ENCODE measurements at places on chromosomes 5 and 9.

- no peak for DNase-seq
Measured at GRCh38 chr5:88673253-88674105, 209.5 kb downstream of the MEF2C start.

DNA sequence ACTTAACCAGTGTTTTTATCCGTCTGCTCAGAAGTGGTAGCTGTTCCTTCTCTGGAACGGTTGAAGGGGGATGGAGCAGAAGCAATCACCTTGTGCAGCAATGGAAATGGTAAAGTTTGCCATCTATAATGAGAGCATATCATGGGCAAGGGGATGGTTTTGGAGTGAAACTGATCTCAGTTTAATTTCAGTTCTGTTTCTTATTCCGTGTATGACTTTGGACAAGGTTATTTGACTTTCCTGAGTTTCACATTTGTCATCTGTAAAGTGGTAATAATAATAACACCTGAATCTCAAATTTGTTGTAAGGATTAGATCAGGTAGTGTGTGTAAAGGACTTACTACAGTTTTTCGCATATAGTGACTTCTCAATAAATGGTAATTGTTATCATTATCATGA is 106.1 kb downstream of the PCSK1 start:
- DNase-seq = no peak

GRCh38 chr5:360257-361027 is 38.9 kb downstream of the AHRR start:
- no peak for DNase-seq

DNA sequence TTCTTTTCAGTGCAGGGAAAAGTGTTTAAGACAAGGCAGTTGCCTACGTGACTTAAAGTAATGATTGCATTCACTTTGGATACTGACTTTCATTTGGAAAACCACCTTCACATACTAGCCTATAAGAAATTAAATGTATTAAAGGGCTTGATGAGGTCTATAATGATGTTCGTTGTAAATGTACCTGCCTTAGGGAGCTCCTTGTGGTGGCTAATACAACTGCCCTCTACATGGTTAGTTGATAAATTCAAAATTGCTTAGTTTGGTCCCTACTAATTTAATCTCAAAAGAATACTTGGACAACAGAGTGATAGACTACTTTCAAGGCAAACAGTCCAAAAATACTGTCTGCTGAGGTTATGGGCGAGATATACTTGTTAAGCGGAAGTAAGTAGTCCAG is 3.8 kb downstream of the VLDLR start:
- no peak for DNase-seq

- no peak for DNase-seq
Measured at GRCh38 chr9:81669041-81669651, 20.2 kb downstream of the TLE1 start.

DNA sequence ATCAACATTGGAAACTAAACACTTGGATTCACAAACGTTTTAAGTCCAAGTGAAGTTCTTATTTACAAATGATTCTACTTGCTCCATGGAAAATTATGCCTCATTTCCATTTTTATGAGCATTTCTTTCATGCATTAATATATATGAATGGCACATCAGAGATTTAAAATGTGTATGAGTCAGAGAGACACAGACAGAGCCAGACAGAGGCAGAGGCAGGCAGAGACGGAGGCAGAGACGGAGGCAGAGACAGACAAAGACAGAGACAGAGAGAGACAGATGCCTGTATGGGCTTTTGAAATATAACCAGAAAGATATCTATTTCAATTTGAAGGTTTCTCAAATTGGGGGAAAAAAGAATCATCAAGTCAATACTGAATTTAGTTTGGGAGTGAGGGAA is 649.0 kb downstream of the PTPRD start:
- DNase-seq = no peak

- DNase-seq = no peak
Measured at GRCh38 chr5:133110709-133111108, 58.9 kb downstream of the HSPA4 start.

DNA sequence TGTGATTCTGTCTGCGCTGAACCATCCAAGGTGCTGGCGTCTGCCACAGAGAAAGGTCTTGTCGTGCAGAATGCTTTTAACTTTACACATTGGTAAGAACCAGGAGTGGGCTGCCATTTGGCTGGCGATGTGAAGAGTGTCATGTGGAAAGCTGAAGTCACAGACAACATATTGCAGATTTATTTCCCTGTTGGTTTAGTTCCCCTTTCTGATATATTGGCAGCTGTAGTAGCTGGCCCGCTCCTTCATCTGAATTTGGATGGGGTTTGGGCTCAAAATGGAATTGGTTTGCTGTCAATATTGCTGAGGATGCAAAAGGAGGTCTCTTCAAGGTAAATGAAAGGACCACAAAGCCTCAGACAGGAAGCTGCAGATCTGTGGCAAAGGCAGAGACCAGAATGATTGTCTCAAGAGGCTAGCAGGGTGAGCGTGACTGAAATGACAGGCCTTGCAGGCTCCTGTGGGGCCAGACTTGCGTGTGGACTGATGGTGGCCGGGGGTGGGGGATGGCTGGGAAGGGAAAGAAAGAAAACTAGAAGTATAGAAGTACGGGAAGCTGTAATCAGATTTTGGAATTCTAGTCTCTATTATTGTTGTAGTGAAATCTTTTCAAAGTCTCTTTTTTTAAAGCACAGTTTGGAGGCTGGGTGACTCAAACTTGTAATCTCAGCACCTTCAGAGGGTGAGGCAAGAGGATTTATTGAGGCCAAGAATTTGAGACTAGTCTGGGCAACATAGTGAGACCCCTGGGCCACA is 25.1 kb upstream of the CD180 start:
- DNase-seq = no peak

GRCh38 chr5:172418862-172419814 is 35.2 kb downstream of the SH3PXD2B start:
- no peak for DNase-seq

DNA sequence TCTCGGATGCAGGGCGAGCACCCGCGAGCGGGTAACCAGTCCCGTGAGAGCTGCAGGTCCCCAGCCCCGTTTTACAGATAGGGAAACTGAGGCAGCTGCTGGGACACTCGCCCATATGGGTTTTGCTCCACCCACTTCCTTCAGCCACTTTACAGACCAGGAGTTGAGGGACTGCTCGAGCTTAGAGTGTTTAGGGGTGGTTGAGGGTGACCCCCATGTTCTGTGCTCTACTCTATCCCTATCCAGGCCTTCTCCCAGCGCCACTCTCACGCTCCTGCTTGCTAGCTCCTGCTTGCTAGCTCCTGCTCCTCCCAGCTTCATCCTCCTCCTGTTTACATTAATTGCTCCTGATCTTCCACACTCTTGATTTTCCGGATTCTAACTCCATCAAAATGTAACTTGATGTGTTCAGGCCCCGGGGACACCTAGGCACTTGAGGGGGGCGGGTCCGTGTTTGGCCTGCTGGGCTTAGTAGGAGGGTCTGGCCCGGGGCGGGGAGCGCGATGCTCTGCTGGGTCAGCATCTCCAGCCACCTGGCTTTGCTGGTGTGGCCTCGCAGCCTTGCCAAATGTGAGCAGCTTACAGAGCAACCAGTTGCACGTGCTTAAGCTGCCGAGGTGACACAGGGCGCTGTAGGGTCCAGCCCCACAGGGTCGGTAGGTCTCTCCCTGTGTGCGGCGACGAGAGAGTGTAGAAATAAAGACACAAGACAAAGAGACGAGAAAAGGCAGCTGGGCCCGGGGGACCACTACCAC is 1.5 kb upstream of the PTGES2 start:
- no peak for DNase-seq

DNA sequence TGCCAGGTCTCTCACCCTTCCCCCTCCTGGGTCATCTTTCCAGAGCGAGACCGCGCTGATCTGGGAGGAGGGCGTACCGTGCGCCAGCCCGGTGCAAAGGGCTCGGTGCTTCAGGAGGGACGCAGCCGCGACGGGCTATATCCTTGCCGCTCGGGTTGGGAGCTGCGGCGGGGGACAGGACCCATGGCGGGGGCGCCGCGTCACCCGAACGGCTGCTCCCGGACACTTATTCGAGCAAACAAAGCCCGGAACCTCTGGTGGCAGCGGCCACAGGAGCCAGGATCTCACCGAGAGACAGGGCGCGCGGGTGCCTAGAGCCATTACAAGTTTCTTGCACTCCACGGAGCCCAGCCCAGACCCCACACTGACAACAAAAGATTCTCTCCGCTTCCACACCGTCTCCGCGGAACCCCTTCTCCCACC is 1.3 kb downstream of the SEMA6A start:
- DNase-seq = no peak

DNA sequence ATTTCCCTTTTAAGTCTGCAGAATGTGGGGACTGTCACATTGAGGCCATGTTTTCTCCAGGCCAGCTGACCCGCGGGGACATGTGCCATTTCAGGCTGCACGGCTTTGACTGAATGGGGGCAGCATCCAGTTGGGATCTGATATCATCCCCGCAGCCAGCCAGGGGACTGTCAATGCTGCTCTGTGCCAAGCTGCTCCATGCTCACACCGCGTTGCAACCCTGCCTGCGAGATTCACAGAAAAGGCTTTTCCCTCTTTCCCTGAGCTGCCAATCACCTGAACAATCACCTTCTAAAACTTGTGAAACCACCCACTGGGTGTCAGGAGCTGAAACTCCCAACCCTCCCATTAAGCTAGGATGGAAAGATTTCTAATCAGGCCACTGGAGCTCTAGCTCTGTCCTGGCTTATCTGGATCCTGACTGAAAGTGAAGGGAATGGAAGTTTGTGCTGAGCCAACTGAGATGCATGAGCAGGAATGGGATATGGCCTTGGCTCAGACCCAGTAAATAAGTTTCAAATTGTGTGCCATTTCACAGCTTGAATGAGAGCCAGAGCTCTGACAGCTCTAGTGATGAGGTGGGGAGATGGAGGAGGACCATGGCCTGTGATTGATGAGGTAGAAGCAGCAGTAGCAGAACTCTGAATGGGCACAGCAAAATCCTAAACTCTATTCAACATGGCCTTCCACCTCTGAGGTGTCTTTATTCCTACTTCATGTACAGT is 34.5 kb upstream of the ZNF366 start:
- DNase-seq = no peak

GRCh38 chr9:136726631-136727191 is 14.3 kb downstream of the DIPK1B start:
- no peak for DNase-seq

DNA sequence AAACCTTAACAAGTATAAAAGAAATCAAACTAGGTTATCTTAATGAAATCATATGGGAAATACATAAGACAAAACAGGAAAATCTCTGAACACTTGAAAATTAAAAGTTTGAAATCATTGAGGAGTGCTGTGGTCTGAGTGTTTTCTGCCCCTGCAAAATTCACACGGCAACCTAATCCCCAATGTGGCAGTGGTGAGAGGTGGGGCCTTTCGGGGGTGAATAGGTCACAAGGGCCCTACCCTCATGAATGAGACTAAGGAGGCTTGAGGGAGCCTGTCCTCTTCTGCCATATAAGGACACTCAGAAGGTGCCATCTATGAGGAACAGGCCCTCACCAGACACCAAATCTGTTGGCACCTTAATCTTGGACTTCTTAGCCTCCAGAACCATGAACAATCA is 10.7 kb downstream of the CAMSAP1 start:
- DNase-seq = no peak

- no peak for DNase-seq
Measured at GRCh38 chr9:33139421-33140228, 27.5 kb downstream of the B4GALT1 start.

All from HS-5 (cell line).